Stimulated activated CD4-positive, alpha-beta T cell treated with anti-CD3 and anti-CD28 coated beads, Interleukin-1b, Interleukin-23, amount 100 ng/mL, for 1 hour (primary cell): ENCODE measurements at places on chromosomes 7 and 10.

DNA sequence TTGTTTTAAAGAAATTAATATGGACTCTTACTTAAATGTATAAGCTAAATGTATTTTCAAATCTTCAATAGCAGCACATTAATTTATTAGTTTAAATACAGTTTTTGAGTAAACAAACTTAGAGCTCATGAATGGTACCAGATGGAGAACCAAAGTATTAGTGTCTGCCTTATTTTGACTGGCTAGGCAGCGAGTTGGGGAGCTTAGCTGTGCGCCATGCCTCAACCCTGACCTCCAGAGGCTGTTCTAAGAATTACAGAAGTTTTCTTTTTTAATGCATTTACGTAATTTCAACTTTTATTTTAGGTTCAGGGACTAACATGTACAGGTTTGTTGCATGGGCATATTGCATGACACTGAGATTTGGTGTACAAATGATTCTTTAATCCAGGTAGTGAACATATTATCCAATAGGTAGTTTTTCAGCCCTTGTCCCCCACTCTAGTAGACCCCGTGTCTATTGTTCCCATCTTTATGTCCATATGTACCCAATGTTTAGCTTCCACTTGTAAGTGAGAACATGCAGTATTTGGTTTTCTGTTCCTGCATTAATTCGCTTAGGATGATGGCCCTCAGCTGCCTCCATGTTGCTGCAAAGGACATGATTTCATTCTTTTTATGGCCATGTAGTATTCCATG, 166.8 kb downstream of the IQUB start:
- no peak for DNase-seq

DNA sequence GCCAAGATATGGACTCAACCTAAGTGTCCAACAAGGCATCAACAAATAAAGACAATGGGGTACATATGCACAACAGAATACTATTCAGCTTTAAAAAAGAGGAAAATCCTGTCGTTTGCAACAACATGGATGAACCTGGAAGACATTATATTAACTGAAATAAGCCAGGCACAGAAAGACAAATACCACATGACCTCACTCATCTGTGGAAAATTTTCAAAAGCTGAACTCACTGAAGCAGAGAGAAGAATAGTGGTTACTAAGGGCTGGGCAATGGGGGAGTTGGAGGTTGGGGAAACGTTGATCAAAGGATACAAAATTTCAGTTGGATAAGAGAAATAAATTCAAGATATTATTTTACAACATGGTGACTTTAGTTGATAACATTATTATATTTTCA, 221.4 kb upstream of the PITRM1 start:
- no peak for DNase-seq

- no peak for DNase-seq
Observed at GRCh38 chr7:67438198-67438882, 441.7 kb downstream of the TYW1 start.

- DNase-seq = no peak
Observed at GRCh38 chr7:188727-189500, 3.5 kb upstream of the FAM20C start.

DNA sequence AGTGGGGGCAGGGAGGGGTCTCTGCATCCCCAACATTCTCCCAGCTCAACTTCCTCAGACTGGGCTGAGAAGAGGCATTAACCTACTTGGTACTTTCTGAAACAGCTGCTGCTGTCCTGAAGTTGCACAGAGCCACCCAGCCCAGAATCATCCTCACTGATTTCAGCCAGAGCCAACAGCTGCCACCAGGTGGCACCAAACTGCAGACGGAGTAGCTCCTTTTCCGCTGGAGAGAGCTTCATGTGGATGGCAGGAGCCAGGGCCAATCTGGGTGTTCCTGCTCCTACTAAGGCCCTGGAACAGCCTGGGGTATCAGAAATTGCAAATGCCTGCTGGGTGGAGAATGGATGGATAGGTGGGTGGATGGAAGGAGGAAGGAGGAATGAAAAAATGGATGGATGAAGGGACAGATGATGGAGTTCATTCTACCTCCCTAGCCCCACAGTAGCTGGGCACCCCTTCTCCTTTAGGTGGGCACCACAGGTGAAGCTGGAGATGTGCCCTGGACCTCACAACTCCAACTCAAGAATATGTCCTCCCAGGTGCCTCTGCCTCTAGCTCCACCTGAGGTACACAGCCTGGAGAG, 11.8 kb upstream of the DRGX start:
- DNase-seq = peak; percentile 34

DNA sequence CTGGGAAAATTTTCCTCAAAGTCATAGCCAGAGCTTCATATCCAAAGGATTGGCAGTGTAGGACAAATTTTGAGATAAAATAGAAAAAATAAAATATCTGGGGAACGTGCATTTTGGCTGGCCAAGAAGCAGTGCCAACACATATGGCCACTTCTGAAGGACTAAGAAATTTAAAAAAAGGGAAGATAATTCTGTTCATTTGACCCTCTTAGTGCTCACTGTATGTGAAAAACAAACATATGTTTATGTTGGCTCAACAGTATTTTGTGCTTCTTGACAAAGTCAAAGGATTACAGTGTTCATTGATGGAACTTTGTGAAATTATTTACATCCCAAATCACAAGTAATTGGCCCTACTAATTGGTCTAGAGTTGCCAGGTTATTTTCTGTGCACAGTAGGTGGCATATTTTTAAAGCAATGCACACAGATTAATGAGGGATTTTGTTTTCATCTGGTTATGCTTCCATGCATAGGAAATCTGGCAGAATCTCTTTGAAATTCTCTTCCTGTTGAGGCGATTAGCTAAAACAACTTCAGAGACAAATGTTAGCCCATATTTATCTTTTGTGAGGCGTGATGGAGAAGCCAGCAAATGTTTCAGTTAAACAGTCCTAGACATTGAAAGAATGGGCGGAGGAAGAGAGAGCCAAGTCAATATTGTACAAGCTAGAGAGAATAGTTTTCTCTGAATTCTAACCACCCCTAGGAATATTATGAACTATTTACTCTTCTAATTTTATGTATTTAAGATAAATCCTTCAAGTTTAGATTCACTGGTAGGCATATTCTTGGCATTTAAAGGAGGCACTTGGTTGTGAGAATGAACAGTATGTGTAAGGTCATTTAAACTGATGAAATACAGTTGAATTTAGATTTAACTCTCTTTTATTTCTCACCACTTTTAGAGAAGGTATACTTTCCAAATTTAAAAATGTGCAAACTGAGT, 237.7 kb upstream of the MBL2 start:
- DNase-seq = no peak
